ENCODE measurements at places on chromosomes 3 and 15. TPM values are rescaled to one million over a fixed set of nuclear protein-coding genes. Genes with fewer than 3 reads are reported as not detected.

DNA sequence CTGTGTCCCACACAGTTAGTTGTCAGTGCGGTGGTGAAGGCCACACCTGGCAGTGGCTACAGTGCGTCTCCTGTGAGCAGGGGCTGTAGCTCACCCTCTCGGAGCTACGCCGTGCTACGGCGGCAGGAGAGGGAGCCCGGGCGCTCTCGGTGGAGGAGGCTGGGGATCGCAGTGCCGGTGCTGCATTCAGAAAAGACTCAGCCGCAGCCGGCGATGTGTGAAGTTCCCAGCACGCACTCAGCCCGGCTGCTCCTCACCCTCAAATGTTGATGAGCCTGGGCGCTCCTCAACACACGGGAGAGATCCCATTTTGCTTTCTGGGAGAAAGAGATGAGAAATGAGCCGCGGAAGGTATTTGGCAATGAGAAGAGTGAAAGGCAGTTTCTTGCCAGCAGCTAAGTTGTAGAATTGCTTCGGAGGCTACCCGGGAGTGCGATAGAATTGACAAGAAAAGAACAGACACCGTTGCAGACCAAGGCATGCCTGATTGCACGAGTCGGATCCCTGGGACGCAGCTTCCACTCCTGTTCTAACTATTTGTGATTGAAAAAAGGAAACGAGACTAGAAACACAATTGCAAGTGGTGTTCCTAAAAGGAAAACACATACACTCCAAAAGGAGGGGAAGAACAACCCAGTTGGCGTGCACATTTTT is at the start of gene UNC13C:
Gene UNC13C (plus strand): TSS at position 189 of the 654 bp plus-strand sequence. CDS start 34,463 bp downstream, outside the sequence.
- no peaks in the 10 kb centered on the region for H3K4me1 ChIP-seq
- DNase-seq: no peak
- H3K27ac ChIP-seq: no peak within 1 kb of the TSS
- H3K4me3 ChIP-seq: peak within 1 kb of the TSS; percentile 51

DNA sequence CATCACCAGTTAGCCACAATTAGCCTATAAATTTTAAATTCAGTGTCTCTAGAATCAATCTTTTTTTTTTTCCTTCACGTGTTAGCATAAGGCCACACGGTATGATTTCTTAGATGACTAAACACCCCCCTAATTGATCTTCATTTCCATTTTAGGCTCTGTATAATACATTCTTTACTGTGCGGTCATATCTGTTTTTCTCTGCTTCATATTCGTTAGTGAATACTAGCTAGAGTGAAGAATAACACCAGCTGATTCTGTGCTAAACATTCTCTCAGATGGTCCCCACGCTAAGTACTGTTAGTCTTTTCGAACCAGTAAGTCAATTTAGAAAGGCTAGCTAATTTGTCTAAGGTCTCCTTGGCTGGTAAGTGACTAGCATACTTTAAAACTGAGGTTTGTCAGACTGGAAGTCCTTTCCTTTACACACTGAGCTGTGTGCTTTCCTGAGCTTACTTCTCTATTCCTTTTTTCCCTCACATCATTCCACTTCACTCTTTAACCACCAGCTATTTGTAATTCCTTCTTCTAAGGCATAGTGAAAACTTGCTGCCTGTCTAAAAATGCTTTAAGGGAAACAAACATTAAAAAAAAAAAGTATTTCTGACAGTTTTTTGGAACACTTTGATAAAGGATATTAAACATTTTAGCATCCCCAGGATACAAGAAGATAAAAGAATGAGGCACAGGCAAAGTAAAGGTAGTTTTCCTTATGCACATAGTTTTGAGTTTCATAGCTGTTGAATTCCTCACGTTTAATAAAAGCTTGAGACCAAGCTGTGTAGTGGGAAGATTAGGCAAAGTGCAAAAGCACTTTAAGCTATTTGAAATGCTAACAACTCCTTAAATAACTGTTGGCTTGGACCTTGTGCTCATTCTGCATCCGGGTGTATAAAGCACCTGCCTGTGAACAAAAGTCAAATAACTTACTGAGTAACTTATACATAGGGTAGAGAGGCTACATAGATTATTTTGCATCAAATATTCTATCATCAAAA is 17.1 kb downstream of the ZFAND6 start:
- peaks cover 18% of the 10 kb centered on the region for H3K4me1 ChIP-seq
- DNase-seq: no peak
- peaks cover 4% of the 10 kb centered on the region for H3K36me3 ChIP-seq
- H3K27me3 ChIP-seq: no peaks in the 10 kb centered on the region
- peak overlapping the region; percentile 39 for H3K4me3 ChIP-seq

DNA sequence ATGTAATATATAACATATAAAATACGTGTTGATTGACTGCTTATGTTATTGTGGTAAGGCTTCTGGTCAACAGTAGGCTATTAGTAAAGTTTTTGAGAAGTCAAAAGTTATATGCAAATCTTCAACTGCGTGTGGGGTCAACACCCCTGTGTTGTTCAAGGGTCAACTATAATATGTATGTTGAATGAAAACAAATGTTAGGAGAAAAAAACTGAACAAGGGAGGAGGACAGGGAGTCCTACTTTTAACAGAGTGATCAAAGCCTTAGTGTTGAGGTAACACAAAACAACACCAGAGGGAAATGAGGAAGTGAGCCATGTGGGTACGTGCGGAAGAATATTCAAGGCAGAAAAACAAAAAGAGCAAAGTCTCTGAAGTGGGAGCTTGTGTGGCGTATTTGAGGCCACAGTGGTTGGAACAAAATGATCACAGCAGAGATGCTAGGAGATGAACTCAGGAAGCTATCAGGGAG is 62.5 kb downstream of the SFMBT1 start:
- no peaks in the 10 kb centered on the region for H3K36me3 ChIP-seq
- H3K4me3 ChIP-seq: no peak overlapping the region
- H3K27ac ChIP-seq: no peak overlapping the region
- H3K27me3 ChIP-seq: no peaks in the 10 kb centered on the region
- DNase-seq: no peak

DNA sequence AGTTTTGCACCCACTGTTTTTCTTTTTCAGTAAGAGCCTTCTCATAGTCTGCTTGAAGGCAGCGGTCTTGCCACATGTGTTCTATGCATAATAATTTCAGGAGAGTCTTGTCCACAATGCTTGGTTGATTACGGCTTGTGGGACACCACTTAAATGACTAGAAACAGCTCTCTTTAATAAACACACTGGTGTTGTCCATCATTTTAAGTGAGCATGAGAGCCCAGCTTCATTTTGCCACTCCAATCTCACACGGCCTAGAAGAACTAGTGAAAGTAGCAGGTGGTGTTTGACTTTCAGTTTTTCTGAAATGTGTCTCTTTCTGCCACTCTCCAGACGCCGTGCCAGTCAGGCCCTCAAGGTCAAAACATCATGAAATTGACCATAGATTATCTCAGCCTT is 292.1 kb downstream of the LPP start:
- no peaks in the 10 kb centered on the region for H3K36me3 ChIP-seq
- DNase-seq: no peak
- no peaks in the 10 kb centered on the region for H3K27me3 ChIP-seq
- H3K4me3 ChIP-seq: no peak overlapping the region
- H3K27ac ChIP-seq: no peak overlapping the region

KNG1 gene
- not detected for total RNA-seq

DNA sequence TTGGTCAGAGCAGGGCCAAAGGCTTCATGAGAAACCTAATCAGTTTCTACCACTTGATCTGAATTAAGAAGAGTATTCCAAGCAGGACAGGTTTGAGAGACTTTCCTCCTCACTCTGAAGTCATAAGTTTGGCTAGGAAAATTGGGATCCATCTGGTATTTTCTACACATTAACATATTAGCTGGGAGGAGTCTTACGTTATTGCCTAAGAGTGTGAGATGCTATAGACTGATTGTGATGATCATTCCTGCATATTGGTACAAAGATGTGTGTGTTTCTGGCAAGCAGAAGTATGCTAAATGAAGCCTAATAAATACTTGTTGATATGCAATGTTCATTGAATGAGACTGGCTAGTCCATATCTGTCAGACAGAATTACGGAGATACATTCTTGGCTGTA is 73.5 kb upstream of the RASGRP1 start:
- no peak overlapping the region for H3K27ac ChIP-seq
- no peak for DNase-seq
- H3K27me3 ChIP-seq: peaks cover 47% of the 10 kb centered on the region
- H3K36me3 ChIP-seq: no peaks in the 10 kb centered on the region
- H3K4me1 ChIP-seq: no peaks in the 10 kb centered on the region
- no peak overlapping the region for H3K4me3 ChIP-seq

SPINK8 gene
- total RNA-seq: not detected

GRCh38 chr3:189449084-189449483 is 182.1 kb upstream of the TP63 start:
- H3K4me1 ChIP-seq: no peaks in the 10 kb centered on the region
- H3K27me3 ChIP-seq: no peaks in the 10 kb centered on the region
- no peak overlapping the region for H3K4me3 ChIP-seq
- H3K27ac ChIP-seq: no peak overlapping the region
- no peak for DNase-seq

OR5K2 gene
- not detected for total RNA-seq

DNA sequence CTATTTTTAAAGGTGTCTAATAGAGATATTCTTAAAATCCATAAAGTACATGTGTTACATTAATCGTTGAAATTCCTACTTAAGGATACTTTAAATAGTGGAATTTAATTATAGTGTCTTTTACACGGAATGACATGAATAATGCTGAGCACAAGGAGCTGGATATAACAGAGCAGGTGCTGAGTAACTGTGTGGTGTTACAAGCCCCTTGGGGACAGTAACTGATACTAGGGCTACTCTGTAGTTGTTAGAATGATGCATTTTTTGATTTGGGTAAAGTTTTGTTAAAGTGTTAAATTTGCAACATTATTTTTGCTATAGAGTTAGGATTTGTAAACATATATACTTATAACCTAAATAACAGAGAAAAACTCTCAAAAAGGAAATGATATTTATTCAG is 1496.1 kb downstream of the OTOL1 start:
- no peaks in the 10 kb centered on the region for H3K4me1 ChIP-seq
- H3K4me3 ChIP-seq: no peak overlapping the region
- no peaks in the 10 kb centered on the region for H3K36me3 ChIP-seq
- DNase-seq: no peak
- H3K27ac ChIP-seq: no peak overlapping the region
- no peaks in the 10 kb centered on the region for H3K27me3 ChIP-seq

GRCh38 chr3:32412887-32413286 is 21.2 kb downstream of the CMTM7 start:
- no peaks in the 10 kb centered on the region for H3K27me3 ChIP-seq
- no peaks in the 10 kb centered on the region for H3K36me3 ChIP-seq
- H3K4me1 ChIP-seq: peaks cover 9% of the 10 kb centered on the region
- DNase-seq: no peak
- no peak overlapping the region for H3K27ac ChIP-seq

GRCh38 chr3:134460965-134461364 is 24.8 kb downstream of the ANAPC13 start:
- H3K4me1 ChIP-seq: peaks cover 49% of the 10 kb centered on the region
- no peaks in the 10 kb centered on the region for H3K27me3 ChIP-seq
- H3K36me3 ChIP-seq: no peaks in the 10 kb centered on the region
- peak; percentile 80 for DNase-seq
- peak overlapping the region; percentile 96 for H3K27ac ChIP-seq

GRCh38 chr3:47513125-47513929 is at the start of gene ELP6:
TSS of gene ELP6 (minus strand) at chr3:47513712. CDS start at chr3:47513590, 122 bp downstream.
- peak; percentile 98 for DNase-seq
- peaks cover 6% of the 10 kb centered on the region for H3K4me1 ChIP-seq
- H3K27ac ChIP-seq: peak within 1 kb of the TSS; percentile 86
- H3K4me3 ChIP-seq: peak within 1 kb of the TSS; percentile 99
- no peaks in the 10 kb centered on the region for H3K27me3 ChIP-seq
- peaks cover 20% of the 10 kb centered on the region for H3K36me3 ChIP-seq

DNA sequence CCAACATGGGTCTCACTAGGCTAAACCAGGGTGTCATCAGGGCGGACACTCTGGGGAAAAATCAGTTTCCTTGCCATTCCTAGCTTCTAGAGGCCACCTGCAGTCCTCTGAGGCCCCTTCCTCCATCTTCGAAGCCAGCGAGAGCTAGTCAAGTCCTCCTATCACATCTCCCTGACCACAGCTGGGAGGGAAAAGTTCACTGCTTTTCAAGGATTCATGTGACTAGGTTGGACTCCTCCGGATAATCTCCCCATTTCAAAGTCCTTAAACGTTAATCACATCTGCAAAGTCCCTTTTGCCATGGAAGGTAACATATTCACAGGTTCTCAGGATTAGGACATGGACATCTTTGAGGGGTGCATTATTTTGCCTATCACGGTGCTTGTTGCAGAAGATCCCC is 35.9 kb upstream of the MAP3K13 start:
- no peak overlapping the region for H3K27ac ChIP-seq
- peaks cover 5% of the 10 kb centered on the region for H3K4me1 ChIP-seq
- no peak for DNase-seq

CSNK1G1 gene
- total RNA-seq: 35.4 TPM

- no peaks in the 10 kb centered on the region for H3K36me3 ChIP-seq
- no peak overlapping the region for H3K27ac ChIP-seq
- H3K27me3 ChIP-seq: no peaks in the 10 kb centered on the region
- peak overlapping the region; percentile 41 for H3K4me3 ChIP-seq
- no peak for DNase-seq
Observed at GRCh38 chr3:188037195-188037718, 116.7 kb upstream of the LPP start.

GOLGA8G gene
- total RNA-seq: not detected

TMEM207 gene
- not detected for total RNA-seq

TMEM108 gene
- total RNA-seq: 0.36 TPM

- H3K4me3 ChIP-seq: no peak overlapping the region
- no peaks in the 10 kb centered on the region for H3K36me3 ChIP-seq
- H3K27ac ChIP-seq: no peak overlapping the region
- peaks cover 13% of the 10 kb centered on the region for H3K4me1 ChIP-seq
- peak; percentile 70 for DNase-seq
Observed at GRCh38 chr3:31777092-31777491, 204.0 kb downstream of the OSBPL10 start.

NTRK3 gene
- total RNA-seq: 0.72 TPM

DNA sequence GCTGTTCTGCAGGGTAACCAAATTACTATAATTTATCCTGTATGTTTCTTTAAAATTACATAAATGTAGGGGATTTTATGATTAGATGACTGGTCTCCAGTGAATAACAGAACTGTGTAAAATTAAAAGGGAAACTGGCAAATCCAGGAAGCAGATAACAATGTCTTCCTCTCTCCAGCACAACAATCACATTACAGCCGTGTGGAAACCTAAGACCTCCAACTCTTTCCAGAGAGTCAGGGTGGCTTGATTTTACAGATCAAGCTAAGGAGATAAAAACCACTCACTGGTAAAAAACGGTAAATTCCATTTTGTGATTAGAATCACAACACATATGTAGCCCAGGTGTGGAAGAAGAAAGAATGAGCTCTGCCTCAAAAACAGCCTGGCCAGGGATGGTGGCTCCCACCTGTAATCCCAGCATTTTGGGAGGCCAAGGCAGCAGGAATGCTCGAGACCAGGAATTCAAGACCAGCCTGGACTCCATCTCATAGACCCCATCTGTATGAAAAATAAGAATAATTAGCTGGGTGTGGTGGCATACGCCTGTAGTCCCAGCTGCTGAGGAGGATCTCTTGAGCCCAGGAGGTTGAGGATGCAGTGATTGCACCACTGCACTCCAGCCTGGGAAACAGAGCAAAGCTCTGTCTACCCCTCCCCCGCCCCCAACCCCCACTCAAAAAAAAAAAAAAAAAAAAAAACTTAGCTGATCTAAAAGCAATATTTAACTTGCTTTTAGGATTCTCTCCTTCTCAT is 29.0 kb downstream of the IL17RD start:
- H3K27ac ChIP-seq: no peak overlapping the region
- DNase-seq: no peak
- no peaks in the 10 kb centered on the region for H3K36me3 ChIP-seq
- no peaks in the 10 kb centered on the region for H3K4me1 ChIP-seq
- peaks cover 11% of the 10 kb centered on the region for H3K27me3 ChIP-seq

SCN5A gene
- total RNA-seq: under 0.01 TPM

Data from osteoblast (primary cell).